ENCODE measurements at places on chromosomes 6 and 20.

- DNase-seq: no peak
Measured at GRCh38 chr6:16148498-16148897, 19.6 kb downstream of the MYLIP start.

- DNase-seq: no peak
Measured at GRCh38 chr6:30725713-30726505, 5.8 kb downstream of the TUBB start.

GRCh38 chr6:15246666-15247499 lies 1.0 kb downstream of the JARID2 start:
- no peak for DNase-seq

GRCh38 chr20:31718952-31719643 lies 3.6 kb downstream of the BCL2L1 start:
- DNase-seq: no peak

DNA sequence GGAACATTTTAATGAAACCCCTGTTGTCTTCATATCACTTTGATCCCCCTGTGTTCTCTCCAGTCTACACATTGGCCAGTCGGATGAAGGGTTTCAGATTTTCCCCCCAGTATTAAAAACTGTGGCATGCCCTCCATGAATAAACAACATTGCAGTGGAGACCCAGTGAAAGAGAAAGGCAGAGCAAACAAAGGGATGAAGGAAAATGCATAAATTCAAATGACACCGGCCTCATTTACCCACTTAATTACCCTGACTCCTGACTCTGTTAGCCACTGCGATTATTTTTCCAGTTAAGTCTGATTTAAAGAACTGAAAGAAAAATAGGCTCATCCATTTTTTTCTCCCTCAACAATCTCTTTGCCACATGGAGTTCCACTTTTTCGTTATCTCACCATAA lies 569.2 kb downstream of the TFAP2B start:
- no peak for DNase-seq

GRCh38 chr20:15544742-15545141 lies 1028.5 kb downstream of the KIF16B start:
- no peak for DNase-seq

GRCh38 chr6:127918506-127919427 lies 17.9 kb upstream of the THEMIS start:
- no peak for DNase-seq

DNA sequence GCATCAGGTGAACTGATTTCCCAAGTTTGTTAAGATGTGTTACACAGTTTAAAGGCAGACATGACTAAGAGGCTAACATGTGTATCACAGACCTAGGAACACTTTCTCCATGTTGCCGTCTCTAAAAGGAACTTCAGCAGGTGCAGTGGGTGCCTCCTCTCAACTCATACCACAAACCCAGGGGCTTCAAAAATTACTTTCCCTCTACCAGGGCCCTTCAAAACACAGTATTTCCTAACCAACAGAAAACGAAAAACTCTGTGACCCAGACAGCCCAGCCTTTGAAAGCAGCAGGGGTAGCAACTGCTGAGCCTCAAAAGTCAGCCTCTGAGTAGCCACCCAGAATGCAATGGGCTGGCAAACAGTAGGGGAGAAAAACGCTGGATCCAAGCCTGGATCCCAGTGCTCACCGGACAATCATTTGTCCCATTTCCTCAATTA lies 28.5 kb downstream of the B4GALT5 start:
- no peak for DNase-seq

DNA sequence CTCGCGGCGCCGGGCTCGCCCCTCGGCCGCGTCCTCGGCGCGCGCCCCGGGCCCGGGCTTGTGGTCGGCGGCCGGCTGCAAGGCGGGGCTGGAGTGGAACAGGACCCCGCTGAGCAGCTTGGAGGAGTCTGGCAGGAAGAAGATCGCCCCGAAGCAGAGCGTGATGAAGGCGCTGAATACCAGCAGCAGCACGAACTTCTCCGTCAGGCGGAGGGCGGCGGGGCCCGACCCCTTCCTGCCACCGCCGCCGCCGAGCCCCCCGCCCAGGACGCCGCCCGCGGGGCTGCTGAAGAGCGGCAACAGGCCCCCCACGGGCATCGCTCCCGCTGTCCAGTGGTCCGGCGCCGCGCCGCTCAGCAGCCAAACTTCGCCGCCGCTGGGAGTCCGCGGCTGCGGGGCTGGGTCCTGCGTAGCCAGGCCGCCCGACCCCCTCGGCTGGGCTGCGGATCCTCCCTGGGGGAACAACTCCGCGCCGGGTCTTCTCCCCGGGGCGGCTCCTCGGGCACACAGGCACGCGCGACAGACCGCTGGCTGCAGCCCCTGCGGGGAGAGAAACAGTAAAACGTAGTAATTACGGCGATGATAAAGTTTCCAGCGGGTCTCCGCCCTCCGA lies 707 bp downstream of the MAN1A1 start:
- DNase-seq: peak; percentile 31

DNA sequence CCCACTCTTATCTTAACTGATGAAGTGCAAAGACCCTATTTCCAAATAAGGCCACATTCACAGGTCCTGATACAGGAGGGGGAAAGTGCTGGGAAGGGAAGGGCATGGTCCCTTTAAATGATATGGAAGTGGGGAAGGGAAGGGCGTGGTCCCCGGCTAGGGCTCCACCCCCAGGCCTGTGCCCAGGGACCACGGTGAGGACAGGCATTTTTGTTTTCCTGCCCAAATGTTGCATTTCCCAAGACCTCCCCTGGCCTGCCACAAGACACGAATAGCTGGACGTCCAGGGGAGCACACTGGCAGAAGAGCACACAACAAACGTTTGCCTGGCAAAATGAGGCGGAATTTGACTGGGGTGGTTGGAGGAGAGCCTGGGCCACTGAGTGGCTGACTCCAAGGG lies 16.1 kb upstream of the HFE start:
- no peak for DNase-seq

DNA sequence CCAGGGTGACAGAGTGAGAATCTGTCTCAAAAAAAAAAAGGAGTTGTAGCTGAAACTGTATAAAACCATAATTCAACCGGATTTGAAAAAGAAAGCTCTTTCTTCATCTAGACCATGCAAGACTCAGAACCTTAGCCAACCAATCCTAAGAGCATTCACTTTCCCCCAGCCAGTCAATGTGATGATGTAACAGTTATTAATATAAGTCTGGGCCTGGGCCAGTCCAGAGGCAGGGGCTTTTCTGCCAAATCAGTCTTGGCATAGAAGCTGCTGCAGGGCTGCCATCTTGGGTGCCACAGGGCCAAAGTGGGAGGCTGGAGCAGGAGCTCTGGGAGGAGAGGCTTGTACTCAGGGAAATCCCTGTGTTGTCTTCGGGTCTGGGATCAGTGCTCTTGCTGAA lies 288.4 kb downstream of the CLIC5 start:
- DNase-seq: no peak

- no peak for DNase-seq
Measured at GRCh38 chr6:11378639-11379038, 146.2 kb upstream of the NEDD9 start.

GRCh38 chr20:2152317-2152716 lies 50.7 kb downstream of the STK35 start:
- no peak for DNase-seq

DNA sequence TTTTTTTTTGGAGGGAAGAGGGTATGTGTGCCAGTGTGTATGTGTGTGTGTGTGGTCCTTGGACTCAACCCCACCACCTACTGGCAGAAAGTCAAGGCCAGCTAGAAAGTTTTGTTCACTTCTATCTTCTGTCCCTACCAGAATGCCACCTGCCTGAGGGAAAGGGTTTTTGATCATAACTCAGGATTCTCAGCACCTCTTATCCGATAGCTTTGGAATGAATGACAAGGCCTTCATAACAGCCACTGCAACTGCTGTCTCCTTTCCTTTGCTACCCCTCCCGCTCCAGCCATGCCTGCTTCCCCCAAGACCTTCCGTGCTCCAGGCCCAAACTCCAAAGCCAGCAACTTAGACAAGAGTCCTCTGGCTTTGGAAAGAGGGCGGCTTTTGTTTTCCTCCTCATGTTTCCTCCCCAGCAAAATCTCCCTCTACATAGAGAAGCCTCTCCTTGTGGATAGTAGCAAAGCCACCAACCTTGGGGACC lies 18.7 kb downstream of the BTN3A1 start:
- DNase-seq: peak; percentile 41

DNA sequence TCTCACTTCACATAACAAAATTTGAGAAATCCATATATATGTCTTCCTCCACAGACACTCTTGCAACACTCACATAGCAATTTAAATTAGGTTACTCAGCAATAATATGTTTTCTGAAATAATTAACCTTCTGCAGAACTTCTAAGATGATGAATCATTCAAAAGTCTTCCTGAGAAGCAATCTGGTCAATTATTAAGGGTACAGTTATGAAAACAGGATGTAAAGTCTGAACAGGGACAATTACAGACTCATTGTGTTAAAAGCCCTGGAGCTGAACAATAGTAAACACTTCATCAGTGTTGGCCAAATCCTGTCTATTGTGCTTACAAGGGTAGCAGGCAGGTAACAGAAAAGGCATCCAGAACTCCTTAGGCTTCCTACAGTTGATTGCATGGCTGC lies 75.4 kb downstream of the FILIP1 start:
- DNase-seq: no peak

DNA sequence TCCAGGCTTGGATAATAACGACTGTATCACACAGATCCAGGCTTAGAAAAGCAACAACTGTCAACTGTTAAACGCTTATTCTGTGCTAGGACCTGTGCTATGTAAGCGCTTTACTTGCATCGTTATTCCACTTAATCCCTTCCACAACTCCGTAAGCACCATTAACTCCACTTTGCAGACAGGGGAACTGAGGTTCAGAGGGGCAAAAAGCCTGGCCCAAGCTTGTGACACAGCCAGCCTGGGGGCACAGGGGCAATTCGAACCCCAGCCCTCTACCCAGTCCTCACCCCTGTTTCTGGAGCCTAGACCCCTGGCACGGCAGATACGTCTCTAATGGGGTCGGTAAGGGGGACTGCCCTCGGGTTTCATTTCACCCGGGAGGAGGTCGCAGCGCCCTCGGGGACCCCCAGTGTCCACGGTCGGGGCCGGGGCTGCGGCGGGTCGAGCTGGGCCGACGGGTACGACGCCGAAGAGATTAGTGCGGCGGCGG lies 411 bp downstream of the DSN1 start:
- no peak for DNase-seq

GRCh38 chr6:52727908-52728307 lies 35.4 kb downstream of the GSTA2 start:
- no peak for DNase-seq

DNA sequence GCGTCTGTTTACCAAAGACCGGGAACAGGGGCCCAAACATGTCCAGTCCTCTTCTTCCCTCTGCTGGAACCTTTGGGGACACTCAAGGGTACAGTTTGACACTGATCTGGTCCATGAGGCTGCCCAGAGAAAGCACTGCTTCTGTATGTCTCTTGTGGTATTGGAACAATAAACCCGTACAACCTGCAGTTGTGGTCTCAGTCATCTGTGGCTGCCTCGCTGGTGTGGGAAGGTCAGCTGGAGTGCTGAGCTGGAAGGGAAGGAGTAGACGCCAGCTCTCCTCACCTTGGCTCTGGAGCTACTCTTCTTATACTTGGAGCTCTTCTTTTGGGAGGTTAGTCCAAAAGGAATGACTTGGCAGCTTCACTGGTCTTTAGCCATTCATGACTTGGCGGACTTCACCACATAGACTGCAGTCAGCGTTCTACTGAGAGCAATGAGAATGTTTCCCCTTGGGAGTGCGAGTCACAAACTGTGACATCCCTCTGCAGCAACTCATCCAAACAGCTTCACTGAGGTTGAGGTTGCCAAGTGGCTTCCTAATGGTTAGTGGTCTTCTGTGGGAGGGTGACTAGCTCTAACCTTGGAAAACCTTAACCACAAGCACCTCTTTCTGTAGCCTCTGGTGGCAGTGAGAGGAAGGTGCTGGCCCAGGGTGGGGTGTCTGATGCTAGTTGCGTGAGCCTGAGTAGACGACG lies 81.2 kb downstream of the ASXL1 start:
- no peak for DNase-seq

- no peak for DNase-seq
Measured at GRCh38 chr6:82772851-82773717, 292.6 kb downstream of the UBE3D start.

DNA sequence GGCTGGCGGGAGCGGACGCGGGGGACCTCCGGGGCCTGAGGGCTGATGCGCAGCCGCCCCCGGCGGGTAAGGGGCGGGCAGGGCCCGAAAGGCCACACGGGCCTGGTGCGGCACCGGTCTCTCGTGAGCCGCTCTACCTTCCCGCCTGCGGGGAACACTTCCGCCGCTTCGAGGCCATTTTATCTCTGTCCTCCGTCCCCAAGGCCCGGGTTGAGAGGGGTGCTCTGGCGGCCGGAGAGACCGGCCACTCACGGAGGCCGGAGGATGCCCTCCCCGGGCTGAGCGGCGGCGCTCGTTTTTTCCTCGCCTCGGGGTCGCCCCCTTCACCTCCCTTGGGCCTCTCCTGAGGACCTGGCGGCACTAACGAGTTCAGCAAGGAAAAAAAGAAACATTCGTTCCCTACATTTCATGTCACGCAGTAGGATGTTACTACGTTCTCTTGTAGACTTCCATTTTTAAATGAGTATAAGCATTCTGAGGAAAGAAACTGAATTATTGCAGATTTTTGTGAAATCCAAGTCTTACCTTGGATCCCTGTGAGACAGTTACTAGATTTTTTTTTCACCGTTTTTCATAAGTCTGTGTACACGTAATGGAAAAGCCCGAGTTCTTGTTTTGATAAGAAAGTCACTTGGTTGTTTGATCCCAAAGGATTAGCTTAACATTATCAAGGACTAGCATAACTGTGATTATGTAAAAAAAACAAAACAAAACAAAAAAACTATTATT lies 575 bp downstream of the WTAP start:
- DNase-seq: no peak

DNA sequence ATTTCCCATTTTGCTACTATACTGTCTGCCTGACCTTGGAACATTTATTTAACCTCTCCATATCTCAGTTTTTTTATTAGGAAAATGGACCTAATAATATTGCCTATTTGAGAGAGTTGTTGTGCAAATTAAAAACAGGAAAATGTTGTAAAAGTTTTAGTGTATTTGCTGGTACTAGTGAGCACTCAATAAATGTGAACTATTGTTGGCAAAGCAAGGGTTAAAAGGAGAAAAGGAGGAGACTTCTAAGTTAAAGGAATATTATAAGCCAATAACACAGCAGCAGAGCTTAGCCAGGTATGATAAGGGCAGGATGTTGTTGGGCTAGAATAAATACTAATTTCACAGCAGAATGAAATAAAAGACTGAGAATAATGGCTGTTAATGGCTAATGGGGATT lies 211.9 kb upstream of the FUT9 start:
- DNase-seq: no peak

GRCh38 chr20:39253051-39253755 lies 291.1 kb downstream of the DHX35 start:
- no peak for DNase-seq

GRCh38 chr6:126873351-126873750 lies 245.1 kb upstream of the RSPO3 start:
- no peak for DNase-seq

DNA sequence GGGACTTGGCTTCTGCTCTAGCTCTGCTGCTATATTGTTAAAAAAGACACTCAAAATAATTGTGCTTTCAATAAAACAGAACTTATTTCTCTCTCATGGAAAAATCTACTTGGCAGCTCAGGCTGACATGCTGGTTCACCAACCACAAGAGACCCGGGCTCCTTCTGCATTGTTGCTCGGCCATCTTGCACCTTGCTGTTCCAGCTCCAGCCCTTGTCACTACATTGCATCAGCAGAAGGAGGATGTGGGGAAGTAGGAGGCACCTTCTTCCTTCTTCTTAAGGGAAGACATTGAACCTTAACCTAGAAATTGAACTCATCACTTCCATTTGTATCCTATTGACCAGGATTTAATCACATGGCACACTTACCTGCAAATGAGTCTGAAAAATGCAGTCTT lies 6.6 kb upstream of the C20orf202 start:
- DNase-seq: no peak

All from naive B cell (primary cell).